ENCODE measurements at places on chromosomes 7 and 10. TPM values are rescaled to one million over a fixed set of nuclear protein-coding genes. Genes with fewer than 3 reads are reported as not detected.

DNA sequence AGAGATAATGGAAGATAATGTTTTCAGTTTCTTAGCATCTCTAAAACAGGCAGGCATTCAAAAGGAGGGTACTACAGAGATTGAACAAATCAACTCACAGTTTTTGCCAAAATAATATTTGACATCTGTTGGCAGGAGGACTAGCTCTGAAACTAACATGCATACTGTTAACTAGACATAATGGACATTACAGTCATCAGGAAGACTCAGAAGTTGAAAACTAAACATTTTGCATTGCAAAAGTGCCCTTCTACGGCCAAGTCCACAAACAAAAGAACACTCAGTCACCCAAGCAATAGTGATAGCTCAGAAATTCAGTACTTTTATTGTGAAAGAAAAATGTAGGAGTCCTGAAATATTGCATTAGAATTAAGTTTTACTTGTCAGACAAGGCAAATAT lies 399.0 kb downstream of the HGF start:
- H3K36me3 ChIP-seq = no peaks in the 10 kb centered on the region
- H3K4me3 ChIP-seq = no peak overlapping the region
- no peaks in the 10 kb centered on the region for H3K27me3 ChIP-seq
- DNase-seq = no peak

DNA sequence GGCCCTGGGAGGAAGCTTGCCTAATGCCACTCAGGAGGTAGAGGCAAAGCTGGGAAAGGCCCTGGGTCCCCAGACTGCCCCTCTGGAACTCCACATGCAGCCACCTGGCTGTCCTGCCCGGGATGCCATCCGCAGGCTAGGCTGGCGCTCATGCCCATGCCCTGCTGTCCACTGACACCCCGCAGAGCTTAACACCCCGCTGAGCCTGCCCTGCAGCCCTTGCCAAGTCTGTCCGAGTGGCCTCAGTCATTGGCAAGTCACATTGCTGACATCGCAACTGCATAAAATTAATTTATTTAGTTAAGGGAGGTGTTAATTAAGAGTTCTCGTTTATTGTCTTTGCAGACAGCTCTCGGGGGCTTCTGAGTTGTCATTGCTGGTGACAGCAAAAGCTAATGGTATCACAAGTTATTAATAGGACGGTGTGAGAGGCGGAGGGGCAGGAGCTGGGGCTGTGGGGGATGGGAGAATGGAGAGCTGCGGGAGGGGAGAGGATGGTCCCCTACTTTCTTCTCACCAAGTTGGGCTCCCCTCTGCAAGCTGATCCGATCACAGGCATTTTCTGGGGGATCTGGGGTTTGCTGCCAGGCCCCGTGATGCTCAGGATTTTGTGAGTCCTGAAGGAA lies 55.6 kb upstream of the PCBD1 start:
- H3K27me3 ChIP-seq = no peaks in the 10 kb centered on the region
- no peak overlapping the region for H3K4me3 ChIP-seq
- H3K27ac ChIP-seq = no peak overlapping the region
- no peaks in the 10 kb centered on the region for H3K36me3 ChIP-seq

The ASAH2 gene
- 1.3 TPM for total RNA-seq

- no peaks in the 10 kb centered on the region for H3K36me3 ChIP-seq
- no peak overlapping the region for H3K4me3 ChIP-seq
- H3K4me1 ChIP-seq = peaks cover 15% of the 10 kb centered on the region
- no peak for DNase-seq
- H3K27ac ChIP-seq = no peak overlapping the region
Observed at GRCh38 chr7:134378562-134378961, 61.8 kb upstream of the SLC35B4 start.

- H3K27me3 ChIP-seq = no peaks in the 10 kb centered on the region
- no peak overlapping the region for H3K27ac ChIP-seq
- H3K36me3 ChIP-seq = no peaks in the 10 kb centered on the region
- H3K4me3 ChIP-seq = no peak overlapping the region
- no peak for DNase-seq
- H3K4me1 ChIP-seq = no peaks in the 10 kb centered on the region
Observed at GRCh38 chr10:103942866-103943265, 24.1 kb upstream of the SLK start.

DNA sequence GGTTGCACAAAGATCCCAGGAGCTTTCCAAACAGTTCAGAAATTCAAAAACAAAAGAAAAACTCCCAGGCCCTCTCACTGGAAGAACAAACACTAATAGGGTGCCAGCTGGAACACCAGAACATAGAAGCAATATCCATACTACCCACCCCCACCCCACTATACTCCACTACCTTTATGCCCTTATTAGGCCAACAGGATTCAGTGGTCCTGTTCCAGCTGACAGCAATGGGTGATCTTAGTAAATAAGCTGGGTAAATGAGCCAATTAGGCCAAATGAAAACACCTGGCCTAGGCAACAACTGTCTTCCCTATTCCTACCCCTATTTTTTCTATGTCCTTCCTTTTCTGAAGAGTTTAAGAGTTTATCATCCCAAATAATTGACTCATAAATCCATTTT lies 11.7 kb downstream of the NOC3L start:
- H3K4me3 ChIP-seq = no peak overlapping the region
- no peaks in the 10 kb centered on the region for H3K4me1 ChIP-seq
- no peak overlapping the region for H3K27ac ChIP-seq
- H3K36me3 ChIP-seq = peaks cover 3% of the 10 kb centered on the region
- no peak for DNase-seq

The SH2B2 gene
- total RNA-seq = 11.0 TPM

- DNase-seq = no peak
- no peaks in the 10 kb centered on the region for H3K36me3 ChIP-seq
- no peak overlapping the region for H3K4me3 ChIP-seq
- H3K4me1 ChIP-seq = no peaks in the 10 kb centered on the region
- no peaks in the 10 kb centered on the region for H3K27me3 ChIP-seq
- H3K27ac ChIP-seq = no peak overlapping the region
Observed at GRCh38 chr7:8105449-8106095, 137.0 kb downstream of the GLCCI1 start.

DNA sequence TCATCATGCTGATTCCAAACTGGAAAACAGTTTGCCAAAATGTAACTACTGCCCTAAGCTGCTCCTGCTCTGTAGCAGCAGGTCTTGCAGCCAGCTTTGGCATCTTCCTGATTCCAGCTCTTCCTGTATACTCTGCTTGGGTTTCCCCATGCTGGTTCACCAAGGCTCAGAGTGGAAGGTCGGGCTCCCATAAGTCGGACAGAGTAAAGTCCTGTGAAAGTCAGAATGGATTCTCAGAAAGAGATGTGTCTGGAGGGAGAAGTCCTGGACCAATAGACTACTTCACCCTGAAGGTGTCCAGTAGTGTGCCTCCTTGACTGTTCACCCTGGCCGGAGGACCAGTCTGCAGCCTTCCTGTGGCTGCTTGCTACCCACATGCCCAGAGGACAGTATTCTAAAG lies 93.8 kb downstream of the STRA8 start:
- no peaks in the 10 kb centered on the region for H3K4me1 ChIP-seq
- no peaks in the 10 kb centered on the region for H3K36me3 ChIP-seq
- no peak overlapping the region for H3K4me3 ChIP-seq
- H3K27ac ChIP-seq = no peak overlapping the region

DNA sequence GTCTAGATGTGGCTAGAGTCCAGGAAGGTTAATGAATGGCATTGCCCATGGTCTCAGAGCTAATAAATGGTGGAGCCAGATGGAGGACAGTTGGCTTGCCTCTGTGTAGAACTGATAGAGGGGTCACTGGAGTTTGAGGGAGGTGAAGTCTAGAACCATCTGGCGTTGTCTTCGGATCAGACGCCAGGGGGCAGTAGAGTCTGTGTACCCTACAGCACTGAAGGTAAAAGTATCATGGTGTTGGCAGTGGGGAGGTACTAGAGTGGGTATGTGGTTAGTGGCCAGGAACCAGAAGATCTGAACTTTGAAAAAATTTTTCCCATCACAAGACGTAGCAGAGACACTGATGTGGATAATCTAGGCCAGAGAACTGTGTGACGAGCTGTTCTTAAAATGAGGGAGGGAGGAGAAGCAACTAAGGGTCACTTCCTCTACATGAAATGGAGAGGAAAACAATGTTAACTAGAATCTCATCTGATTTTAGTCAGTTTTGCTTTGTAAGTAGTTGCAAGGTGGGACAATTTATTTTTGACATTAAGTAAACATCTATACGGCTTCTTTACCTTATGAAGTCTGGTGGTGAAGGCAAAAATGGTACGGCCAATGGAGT lies 227.9 kb upstream of the PRSS58 start:
- H3K27me3 ChIP-seq = no peaks in the 10 kb centered on the region
- DNase-seq = no peak
- H3K27ac ChIP-seq = no peak overlapping the region
- H3K4me1 ChIP-seq = no peaks in the 10 kb centered on the region
- H3K36me3 ChIP-seq = no peaks in the 10 kb centered on the region

DNA sequence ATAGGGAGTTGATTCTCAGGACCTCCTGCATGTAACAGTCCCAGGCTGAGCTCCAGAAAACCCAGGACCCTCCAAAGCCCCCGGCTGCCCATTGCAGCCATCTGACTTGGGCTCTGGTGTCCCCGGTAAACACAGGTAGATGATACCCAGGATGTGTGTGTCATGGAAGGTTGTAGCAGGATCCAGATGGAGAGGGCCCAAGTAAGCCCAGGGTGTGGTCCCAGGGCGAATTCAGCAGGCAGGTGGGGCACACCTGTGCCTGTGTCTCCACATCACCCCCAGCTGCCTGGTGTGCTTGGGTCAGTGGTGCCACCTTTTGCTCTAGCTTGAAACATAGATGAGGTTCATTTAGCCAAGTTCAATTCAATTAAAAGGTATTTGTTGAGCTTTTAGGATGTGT lies 524.1 kb downstream of the GLRX3 start:
- H3K27me3 ChIP-seq = no peaks in the 10 kb centered on the region
- H3K4me1 ChIP-seq = no peaks in the 10 kb centered on the region
- no peaks in the 10 kb centered on the region for H3K36me3 ChIP-seq
- no peak overlapping the region for H3K4me3 ChIP-seq
- H3K27ac ChIP-seq = no peak overlapping the region
- DNase-seq = no peak

GRCh38 chr10:132551808-132552130 lies 14.2 kb downstream of the INPP5A start:
- H3K4me1 ChIP-seq = peaks cover 10% of the 10 kb centered on the region
- H3K4me3 ChIP-seq = no peak overlapping the region
- DNase-seq = no peak
- H3K27me3 ChIP-seq = no peaks in the 10 kb centered on the region

The MEOX2 gene
- 1.2 TPM for total RNA-seq

The ADAM12 gene
- total RNA-seq = 3.3 TPM

The ACHE gene
- total RNA-seq = 3.6 TPM

The HMX2 gene
- 0.25 TPM for total RNA-seq

GRCh38 chr10:33257439-33258080 lies 76.9 kb downstream of the NRP1 start:
- no peak overlapping the region for H3K4me3 ChIP-seq
- no peaks in the 10 kb centered on the region for H3K27me3 ChIP-seq
- no peaks in the 10 kb centered on the region for H3K4me1 ChIP-seq

DNA sequence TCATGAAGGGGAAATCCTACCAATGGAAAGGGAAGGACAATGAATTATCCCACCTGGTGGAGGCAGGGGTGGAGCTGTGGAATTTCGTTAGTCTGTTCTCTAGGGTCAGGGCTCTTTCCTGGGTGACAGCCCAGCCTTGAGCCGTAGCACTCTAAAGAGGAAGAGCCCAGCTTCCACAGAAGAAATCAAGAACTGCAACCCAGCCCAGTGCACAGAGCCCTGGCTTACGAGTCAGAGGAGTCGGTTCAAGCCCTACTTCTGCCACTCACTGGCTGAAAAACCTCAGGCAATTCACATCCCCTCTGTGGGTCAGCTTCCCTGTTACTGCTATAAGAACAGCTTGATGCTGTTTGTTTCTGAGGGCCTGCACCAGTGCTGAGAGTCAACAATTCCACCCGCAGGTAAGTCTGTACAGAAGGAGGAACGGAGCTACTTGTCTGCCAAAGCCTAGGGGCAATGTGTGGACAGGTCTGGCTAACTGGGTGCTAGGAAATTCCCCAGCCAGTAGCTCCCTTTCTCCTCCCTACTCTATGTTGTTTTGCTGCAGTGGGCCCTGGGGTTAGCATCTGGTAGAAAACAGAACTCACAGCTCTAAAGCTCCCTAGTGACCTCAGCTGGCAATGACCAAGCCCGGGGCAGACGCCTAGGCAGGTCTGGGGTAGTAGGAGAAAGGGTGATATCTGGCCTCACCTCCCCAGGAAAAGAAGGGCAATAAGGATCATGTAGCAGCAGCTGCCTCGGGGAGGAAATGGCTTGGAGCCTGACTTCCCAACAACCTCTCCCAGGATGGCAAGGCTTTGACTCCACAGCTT lies 3.3 kb downstream of the AVPI1 start:
- H3K27ac ChIP-seq = no peak overlapping the region
- H3K4me3 ChIP-seq = no peak overlapping the region
- H3K27me3 ChIP-seq = no peaks in the 10 kb centered on the region
- H3K4me1 ChIP-seq = peaks cover 23% of the 10 kb centered on the region

DNA sequence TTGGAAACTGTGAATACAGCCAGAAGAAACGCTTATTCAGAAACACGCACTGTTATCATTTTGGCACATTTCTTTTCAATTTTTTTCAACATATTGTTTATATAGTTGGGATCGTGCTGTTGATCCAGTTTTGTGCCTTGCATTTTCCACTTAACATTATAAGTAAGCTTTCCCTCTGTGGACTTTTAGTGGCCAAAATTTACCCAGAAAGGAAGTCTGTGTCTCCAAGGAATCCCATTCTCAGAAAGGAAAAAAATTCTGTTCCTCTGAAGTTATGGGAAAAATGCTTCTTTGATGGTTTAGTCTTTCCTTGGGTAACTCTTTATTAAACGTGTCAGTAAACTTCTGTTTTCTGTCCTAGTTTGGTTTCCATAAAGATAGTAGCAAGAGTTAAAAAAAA lies 280.0 kb downstream of the REEP3 start:
- no peaks in the 10 kb centered on the region for H3K36me3 ChIP-seq
- peaks cover 4% of the 10 kb centered on the region for H3K4me1 ChIP-seq
- DNase-seq = no peak
- H3K27me3 ChIP-seq = no peaks in the 10 kb centered on the region
- H3K27ac ChIP-seq = no peak overlapping the region

The STEAP4 gene
- 80.2 TPM for total RNA-seq

GRCh38 chr10:57959318-57960006 lies 308.2 kb downstream of the IPMK start:
- H3K4me3 ChIP-seq = no peak overlapping the region
- no peak for DNase-seq
- no peaks in the 10 kb centered on the region for H3K27me3 ChIP-seq
- no peaks in the 10 kb centered on the region for H3K36me3 ChIP-seq

DNA sequence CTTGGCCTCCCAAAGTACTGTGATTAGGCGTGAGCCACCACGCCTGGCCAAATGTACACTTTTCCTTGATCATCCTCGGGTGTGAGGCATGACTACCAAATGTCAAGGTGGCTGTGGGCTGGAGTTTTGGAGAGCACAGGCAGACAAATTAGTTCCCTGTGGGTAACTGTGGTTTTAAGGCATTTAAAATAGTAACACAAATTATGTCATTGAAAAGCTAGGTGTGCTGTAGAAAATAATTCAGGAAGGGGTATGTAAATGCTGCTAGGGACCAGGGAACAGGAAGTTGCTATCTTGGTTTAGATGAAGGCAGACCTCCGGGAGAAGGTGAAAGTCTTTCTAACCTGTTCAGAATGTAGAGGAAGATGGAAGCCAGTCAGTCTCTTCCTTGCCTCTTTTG lies 9.9 kb downstream of the GLRX3 start:
- H3K4me3 ChIP-seq = no peak overlapping the region
- peaks cover 9% of the 10 kb centered on the region for H3K36me3 ChIP-seq
- peaks cover 9% of the 10 kb centered on the region for H3K4me1 ChIP-seq
- H3K27ac ChIP-seq = no peak overlapping the region
- H3K27me3 ChIP-seq = no peaks in the 10 kb centered on the region
- no peak for DNase-seq
